RCC 7860 (cell line): ENCODE measurements at places on chromosomes 4 and X.

DNA sequence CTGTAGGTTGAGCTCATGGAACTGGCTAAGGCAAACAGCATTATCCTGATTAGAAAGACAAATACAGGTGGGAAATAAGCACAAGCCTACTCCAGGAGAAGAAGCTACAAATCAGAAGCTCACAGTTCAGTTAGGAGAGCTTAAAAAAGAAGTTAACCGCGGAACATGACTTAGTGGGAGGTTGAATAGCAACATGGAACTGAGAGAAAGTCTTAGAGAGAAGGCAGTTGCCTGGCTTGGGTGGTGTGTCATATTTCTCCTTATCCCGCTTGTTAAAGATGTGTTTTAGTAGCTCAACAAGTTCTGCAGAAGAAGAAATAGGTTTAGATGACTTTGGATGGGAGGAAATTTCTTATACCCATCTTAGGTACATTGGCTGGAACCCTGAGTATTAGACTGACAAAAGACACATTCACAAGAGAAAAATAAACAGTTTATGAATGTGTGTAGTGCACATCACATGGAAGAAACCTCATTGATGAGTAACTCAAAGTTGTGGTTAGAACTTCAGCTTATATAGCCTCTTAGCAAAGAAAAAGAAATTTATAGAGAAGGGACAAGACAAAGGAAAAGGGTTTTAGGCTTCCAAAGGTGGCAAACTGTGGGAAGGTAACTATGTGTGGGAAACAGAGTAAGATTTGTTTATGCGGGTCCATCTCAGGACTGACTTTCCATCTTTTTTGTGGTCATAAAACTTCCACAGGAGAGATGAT lies 37.4 kb upstream of the RXFP1 start:
- no peak for DNase-seq

- DNase-seq: no peak
These were observed 58.8 kb downstream of the FIP1L1 start for GRCh38 chr4:53436251-53436650.

DNA sequence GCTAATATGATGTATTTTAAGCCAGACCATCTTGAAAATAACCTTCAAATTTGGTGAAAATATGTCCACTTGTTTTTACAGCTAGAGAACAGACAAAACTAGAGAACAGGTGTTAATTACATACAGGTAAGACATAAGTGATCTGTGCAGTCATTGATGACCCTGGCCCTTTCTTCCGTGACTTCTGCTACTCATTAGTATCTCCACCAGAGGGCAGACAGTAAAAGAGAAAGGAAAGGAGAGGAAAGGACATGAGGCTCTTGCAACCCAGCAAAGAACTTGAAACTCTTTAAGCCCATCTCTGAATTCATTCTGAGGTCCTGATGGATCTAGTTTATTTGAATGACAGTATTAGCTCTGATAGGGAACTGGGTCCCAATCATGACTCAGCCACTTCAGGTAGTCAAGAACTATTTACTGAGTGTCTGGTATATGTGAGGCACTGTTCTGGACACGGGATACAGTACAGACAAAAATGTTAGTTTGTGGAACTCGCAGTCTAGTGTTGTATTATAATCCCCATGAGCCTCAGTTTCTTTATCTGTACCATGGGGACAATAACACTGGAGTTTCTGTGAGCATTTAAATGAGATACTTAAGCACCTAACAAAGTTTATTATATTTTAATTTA lies 121.0 kb upstream of the TEX13D start:
- peak; percentile 18 for DNase-seq

- DNase-seq: peak; percentile 22
These were observed 1477.7 kb upstream of the IGFBP7 start for GRCh38 chr4:58587856-58588255.

DNA sequence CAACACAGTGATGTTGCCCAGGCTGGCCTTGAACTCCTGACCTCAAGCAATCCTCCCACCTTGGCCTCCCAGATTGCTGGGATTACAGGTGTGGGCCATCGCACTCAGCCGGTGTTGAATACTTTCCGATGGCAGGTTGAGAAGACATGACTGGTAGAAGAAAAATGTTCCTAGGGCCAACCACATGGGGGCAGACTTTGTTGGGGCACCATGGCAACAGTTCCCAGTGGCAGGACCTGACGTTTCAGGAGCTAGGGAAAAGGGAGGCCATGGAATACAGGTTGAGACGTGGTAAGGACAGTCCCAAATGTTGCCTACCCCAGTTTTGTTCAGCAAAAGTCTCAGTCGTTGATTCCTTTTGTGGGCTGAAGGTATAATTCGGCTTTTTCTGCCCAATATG lies 134.6 kb downstream of the ASMT start:
- DNase-seq: no peak

GRCh38 chr4:36747277-36748129 lies 466.1 kb downstream of the DTHD1 start:
- DNase-seq: no peak

GRCh38 chr4:145414841-145415240 lies 66.8 kb upstream of the SMAD1 start:
- no peak for DNase-seq

DNA sequence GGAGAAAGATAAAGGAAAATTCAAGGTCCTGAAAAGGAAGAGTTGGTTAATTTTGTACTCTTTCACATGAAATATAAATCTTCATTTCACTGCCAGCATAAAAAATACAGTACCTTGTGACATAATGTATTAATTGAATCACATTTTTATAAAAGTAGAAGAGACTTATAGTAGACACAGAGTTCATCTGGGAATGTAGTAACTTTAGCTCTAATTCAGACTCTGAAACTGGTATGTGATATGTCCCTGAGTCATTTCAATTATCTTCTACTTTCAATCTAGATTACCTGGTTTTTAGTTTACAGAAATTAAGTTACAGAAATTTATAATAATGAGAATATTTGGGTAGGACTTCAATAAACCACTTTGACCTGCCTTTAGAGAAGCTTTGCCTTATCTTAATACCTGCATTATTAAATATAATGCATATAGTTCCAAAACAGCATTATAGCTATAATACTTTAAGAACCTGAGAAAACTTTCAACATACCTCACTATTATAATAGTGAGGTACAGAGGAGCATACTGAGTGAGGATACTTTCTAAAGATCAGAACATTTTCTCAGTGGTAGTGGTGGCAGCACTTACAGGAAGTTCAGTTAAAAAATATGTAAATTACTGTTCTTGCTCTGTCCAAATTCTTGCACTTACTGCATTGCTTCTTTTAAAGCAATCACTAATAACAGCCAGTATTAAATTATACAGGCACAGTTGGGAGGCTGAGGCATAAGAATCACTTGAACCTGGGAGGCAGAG lies 11.2 kb downstream of the NEK1 start:
- DNase-seq: no peak

DNA sequence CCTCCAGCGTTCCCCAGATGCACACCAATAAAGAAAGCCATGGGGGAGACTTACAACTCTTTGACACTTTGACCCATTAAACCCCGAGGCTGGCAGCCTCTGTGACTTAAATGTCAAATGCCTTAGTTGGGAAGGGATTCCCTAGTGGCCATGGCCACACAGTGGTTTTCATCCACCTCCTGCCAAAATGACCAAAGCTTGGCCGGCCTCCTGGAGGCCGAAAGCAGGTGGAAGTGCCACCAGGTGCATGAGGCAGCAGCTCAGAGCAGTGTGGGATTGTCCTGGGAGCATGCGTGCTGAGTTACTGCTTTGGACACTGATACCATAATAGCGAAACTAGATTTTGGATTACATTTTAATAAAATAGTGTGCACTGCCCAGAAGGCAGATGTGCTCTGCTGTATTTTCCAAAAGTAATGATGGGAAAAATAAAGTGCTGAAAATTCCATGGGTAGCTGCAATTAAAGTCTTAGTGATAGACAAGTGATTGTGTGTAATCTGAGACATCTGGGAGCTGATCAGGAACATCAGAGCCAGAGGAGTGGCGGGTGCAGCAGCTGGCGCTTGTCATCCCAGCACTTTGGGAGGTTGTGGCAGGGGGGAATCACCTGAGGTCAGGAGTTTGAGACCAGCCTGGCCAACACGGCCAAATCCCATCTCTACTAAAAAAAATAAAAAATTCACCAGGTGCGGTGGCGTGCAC lies 39.8 kb upstream of the TADA2B start:
- DNase-seq: no peak

GRCh38 chr4:35900286-35901243 lies 343.7 kb downstream of the ARAP2 start:
- no peak for DNase-seq

- peak; percentile 18 for DNase-seq
These were observed 171.8 kb downstream of the HNRNPD start for GRCh38 chr4:82201805-82202641.

DNA sequence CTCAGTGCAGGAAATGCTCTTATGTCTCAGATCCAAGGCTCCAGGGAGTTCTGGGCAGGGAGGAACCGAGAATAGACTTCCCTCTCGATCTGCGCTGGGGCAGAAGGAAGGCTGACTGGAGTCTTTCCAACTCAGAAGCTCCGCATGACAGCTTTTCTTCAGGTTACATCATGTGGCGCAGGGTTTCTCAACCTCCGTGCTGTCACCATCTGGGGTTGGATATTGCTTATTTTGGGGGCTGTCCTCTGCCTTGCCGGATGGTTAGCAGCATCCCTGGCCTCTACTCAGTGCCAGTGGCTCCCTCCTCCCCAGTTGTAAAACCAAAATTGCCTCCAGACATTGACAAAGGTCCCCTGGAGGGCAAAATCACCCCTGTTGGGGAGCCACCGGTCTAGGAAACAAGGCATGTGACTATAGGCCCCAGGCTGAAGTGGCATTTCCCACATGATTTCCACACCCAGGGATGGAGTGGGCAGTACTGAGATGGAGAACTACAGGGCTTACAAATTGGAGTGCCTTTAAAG lies 21.4 kb downstream of the REELD1 start:
- no peak for DNase-seq

GRCh38 chr4:150007512-150007911 lies 70.7 kb upstream of the DCLK2 start:
- peak; percentile 79 for DNase-seq

DNA sequence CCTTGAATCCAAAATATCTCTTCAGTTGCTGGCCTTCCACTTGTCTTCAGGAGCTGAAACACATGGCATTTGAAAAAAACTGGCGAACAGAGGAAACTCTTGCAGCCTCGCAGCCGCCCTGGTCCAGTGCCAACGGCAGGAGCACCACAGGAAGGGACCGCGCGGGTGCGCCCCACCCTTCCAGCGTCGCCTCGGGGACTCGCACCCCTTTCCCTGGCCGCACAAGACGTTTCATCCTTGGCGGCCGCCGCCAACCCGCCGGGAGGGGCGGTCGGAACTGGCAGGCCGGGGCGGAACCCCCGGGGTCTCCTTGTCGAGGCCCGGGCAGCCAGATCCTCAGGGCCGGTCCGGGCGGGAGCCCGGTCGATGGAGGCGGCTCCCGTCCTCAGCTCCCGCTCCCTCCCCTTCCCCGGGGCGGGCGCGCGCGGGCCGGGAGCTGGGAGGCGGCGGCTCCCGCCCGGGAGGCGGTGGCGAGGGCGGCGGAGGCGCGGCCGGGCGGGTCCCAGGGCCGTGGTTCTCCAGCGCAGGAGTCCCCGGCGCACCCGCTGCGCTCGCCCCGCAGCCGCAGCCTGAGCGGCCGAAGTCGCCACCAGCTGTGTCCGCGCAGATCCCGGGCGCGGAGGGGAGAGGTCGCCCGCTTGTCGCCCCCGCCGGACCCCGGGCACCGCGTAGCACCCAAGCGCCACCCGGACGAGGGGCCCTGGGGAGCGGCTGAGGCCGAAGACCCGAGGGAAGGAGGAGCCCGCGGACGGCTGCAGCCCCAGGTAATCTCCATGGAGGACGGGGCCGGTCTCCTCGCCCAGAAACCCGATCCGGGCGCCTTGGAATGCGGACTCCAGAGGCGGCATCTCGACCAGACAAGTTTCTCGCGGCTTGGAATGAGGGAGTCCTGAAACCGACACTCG lies 886 bp upstream of the NDST3 start:
- DNase-seq: no peak

DNA sequence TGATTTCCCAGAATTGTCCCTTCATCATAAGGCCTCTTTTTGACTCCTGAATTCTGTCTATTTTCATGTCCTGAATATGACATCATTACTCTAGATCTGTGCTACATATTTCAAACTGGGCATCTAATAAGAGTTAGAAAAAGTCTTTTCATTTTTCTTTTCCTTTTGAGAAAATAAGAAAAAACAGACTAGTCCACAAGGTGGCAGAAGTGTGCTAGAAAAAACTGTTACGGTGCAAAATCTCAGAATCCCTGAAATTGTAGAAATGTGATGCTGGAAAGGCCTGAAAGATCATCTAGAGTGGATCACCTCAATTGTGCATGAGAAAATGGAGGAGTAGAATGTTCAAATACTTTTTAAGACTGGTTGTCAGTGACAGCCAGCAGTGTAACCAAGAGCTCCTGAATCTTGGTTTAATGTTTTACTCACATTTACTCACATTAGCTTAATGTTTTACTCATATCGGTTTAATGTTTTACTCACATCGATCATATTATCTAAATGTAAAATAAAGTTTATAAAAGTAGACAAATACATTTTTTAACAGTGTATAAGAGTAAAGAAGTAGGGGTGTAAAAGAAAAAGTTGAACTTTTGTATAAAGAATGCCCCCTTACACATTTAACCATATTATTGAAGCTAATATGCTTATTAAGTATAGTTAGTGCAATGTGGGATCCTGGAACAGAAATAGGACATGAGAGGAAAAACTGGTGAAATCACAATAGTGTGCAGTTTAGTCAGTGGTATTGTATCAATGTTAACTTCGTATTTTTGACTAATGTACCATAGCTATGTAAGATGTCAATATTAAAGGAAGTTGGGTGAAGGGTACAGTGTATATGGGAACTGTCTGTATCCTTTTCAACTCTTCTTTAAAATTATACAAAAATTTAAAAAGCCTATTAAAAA lies 15.2 kb downstream of the ASB11 start:
- DNase-seq: peak; percentile 38

DNA sequence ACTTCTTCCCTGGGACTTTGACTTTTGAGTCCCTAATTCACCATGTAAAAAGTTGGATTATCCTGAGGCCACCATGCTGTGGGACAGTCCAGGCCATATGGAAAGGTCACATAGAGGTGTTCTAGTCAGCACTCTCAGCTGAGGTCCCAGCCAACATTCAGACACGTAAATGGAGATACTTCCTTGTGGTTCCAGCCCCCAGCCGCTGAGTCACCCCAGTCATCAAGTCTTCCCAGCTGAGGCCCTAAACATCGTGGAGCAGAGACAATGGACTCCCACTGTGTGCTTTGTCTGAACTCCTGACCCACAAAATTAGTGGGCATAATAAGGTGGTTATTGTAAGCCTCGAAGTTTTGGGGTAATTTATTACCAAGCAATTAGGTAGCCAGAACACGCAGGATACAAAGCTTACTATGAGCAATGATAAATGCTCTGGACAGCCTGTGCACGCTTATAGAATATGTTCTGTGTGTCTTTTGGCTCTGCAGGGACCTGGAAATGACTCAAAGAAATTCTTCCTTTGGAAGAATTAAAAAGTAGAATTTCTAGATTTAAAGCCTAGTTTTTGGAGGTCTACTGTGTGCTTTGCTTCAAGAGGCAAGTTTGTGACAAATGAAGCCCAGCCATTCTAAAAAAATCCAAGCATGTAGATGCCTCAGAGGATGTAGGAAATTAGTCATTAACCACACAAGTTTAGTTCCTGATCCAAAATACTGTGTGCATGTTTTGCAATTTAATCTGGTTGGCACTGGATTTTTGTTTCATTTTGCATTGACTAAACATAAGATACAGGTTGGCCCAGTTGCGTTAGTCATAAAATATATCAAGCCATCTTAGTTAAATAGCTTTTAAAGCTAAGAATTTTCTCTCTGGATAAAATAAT lies 33.2 kb upstream of the SLC9A7 start:
- DNase-seq: peak; percentile 86

- no peak for DNase-seq
These were observed 102.9 kb upstream of the SLC34A2 start for GRCh38 chr4:25552580-25553271.
